Midbrain (tissue), 1 donor: ENCODE measurements at places on chromosomes 2 and 18.

- no peak for DNase-seq
Measured at GRCh38 chr2:17461087-17461475, 57.2 kb downstream of the RAD51AP2 start.

DNA sequence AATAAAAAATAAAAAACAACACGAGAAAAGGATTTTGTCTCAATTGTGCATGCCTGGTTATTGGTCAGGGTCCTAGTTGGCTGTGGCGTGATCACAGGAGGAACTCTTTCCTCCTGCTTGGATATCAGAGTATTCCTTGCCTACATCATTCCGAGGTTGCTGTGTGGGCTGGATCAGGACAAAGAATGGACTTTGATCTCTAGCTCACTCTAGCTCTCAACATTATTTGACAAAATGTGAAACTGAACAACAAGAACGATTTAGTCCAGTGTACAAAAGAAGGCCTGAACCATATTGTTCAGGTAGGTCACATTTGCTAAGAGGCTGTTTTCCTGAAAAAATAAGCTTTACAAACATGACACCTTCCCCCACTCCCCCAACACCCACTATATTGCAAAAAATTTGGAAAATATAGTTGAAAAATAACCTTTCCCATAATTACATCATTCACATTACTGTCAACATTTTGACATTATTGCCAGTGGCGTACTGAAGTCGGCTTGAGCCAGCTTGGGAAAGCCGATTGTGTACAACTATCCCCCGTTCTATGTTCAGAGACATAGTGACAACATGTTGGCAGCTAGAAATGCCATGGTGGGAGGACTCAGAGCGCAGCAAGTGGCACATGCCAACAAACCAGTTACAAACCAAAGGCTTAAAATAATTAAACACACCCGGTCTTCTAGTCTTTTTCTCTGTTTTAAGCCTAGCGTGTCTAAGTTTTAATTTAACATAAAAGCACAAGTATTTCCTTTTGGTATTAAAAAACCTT lies 179.0 kb downstream of the LPIN1 start:
- no peak for DNase-seq

DNA sequence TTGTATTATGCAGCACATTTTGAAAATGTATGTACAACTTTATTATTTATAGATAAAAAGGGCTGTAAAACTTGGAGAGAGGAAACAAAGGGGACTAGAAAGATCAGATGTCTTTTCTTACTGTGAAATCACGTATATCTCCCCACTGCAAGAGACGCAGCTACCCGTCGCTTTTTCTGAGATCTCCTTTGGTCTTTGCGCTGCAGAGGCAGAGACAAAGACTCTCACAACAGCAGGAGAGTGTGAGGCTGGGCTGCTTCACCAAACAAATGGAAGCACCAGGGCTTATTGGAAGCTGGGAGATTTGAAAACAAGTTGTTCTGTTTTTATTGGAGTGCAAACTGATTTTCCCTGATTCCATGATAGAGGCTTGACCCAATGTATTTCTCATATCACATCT lies 129.0 kb upstream of the PARD3B start:
- DNase-seq: no peak

DNA sequence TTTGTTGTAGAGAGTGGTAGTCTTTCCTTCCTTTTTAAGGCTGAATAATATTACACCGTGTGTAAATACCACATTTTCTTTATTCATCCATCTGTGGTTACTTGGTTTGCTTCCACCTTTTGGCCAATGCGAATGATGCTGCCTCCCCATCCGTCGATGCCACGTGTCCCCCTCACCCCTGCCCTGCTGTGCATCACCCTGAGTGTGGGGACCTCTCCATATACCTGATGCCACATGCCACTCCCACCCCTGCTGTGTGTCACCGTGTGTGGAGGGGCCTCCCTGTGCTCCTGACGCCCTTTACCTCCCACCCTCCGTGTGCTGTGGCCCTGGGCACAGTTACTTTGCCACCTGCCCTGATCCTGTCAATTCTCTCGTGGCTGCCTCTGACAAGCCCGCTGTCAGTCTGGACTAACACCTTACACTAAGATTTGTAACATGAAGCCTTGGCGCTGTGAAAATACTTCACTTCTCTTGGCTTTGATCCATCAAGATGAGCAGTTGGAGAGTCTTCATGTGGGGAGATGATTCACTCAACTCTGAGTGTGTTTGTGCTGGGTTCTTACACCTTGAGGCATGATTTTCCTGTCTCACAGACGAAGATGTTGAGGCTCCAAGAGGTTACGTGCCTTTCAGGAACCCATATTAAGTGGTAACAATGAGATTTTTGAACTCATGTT lies 234.0 kb downstream of the ZNF407 start:
- DNase-seq: no peak

DNA sequence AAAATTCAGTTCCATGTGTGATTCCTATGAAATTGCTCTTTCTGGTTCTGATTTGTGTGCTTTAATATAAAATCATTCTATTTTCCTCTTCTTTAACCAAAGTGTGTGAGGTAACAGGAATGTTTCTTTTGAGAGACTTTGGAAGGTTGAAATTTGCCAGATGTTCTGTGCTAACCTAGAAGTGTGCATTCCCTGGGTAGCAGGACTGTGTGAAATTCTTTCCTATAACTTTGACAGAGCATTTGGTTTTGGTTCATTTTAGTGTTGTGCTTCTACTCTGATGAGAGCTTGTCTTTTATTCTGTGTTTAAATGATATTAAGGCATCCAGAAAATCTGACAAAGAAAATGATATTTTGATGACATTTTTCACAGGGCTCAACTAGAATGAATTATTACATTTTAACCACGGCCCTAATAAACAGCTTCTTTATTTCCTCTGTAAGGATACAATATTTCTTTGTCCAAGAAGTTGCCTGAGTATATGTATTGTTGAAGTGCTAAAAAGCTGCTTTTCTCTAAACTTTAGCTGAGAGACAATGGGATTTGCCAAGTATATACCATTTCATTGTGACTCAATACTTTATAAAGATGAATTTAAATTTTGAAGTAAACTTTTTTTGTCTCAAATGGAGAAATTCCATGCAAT lies 34.7 kb upstream of the DLX1 start:
- DNase-seq: no peak

DNA sequence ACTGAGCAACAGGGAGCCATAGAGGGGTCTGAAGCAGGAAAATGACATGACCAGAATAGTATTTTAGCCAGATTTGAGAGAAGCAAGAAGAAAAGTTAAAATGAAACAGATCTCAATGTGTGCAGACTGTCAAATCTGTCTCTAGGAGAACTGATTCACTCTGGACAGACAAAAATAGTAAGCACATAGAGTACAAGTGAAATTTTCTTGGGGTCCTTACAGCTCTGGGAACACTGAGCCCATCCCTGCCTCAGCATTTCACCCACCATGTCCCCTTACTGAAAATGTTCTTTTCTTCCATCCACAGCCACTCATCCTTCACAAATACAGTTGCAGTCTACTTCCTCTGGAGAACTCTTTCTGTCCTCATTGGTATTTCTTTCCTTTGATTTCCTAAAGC lies 359.2 kb downstream of the MTX2 start:
- no peak for DNase-seq

DNA sequence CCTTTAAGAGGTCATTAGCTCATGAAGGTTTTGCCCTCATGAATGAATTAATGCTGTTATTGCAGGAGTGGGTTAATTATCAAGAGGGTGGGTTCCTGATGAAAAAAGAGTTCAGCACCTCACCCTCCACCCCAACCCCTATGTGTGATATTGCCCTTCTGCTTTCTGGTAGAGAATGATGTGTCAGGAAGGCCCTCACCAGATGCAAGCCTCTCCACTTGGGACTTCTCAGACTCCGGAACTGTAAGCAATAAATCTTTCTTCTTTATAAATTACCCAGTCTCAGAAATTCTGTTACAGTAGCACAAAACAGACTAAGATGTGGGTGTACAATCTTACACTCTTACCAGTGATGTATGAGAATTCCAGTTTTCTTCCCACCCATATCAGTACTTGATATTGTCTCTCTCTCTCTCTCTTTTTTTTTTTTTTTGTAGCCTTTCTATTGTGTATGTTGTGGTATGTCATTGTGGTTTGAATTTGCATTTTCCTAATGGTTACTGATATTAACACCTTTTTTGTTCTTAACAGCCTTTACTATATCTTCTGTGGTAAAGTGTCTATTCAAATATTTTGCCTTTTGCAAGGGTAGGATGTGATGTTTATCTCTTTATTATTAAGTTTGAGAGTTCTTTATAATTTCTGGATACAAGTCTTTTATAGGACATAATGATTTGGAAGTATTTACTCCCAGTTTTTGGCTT lies 10.4 kb upstream of the MAP2 start:
- DNase-seq: no peak

GRCh38 chr18:44537526-44537925 lies 143.2 kb upstream of the SETBP1 start:
- DNase-seq: no peak

- no peak for DNase-seq
Measured at GRCh38 chr2:149020432-149020851, 18.1 kb upstream of the LYPD6B start.
